ENCODE measurements at places on chromosomes 1 and 21. TPM values are rescaled to one million over a fixed set of nuclear protein-coding genes. Genes with fewer than 3 reads are reported as not detected.

GRCh38 chr1:33984906-33985565, 121.2 kb downstream of the HMGB4 start:
- no peak for DNase-seq
- H3K27me3 ChIP-seq = no peaks in the 10 kb centered on the region
- H3K4me1 ChIP-seq = no peaks in the 10 kb centered on the region
- H3K36me3 ChIP-seq = no peaks in the 10 kb centered on the region
- H3K4me3 ChIP-seq = no peak overlapping the region

GRCh38 chr1:221217029-221217428, 337.8 kb downstream of the HLX start:
- H3K4me1 ChIP-seq = no peaks in the 10 kb centered on the region
- DNase-seq = no peak
- H3K36me3 ChIP-seq = no peaks in the 10 kb centered on the region
- no peak overlapping the region for H3K27ac ChIP-seq

- no peaks in the 10 kb centered on the region for H3K36me3 ChIP-seq
- H3K27me3 ChIP-seq = peaks cover 40% of the 10 kb centered on the region
- no peaks in the 10 kb centered on the region for H3K4me1 ChIP-seq
- H3K27ac ChIP-seq = no peak overlapping the region
- DNase-seq = no peak
- H3K4me3 ChIP-seq = peak overlapping the region; percentile 68
Measured at GRCh38 chr1:967466-968343, 1.4 kb downstream of the PLEKHN1 start.

- H3K27me3 ChIP-seq = no peaks in the 10 kb centered on the region
- peak; percentile 70 for DNase-seq
- H3K4me3 ChIP-seq = no peak overlapping the region
- no peak overlapping the region for H3K27ac ChIP-seq
Measured at GRCh38 chr1:206606867-206607266, 5.4 kb downstream of the EIF2D start.

GRCh38 chr21:31161157-31161556, 122.9 kb upstream of the KRTAP19-8 start:
- peaks cover 5% of the 10 kb centered on the region for H3K36me3 ChIP-seq
- H3K4me3 ChIP-seq = peak overlapping the region; percentile 49
- peak overlapping the region; percentile 58 for H3K27ac ChIP-seq
- no peaks in the 10 kb centered on the region for H3K27me3 ChIP-seq
- DNase-seq = peak; percentile 52

- no peak overlapping the region for H3K4me3 ChIP-seq
- 0 out of 2 replicates have a peak, but pooled peaks cover 4% of the 10 kb centered on the region for H3K4me1 ChIP-seq
- DNase-seq = no peak
- H3K36me3 ChIP-seq = no peaks in the 10 kb centered on the region
Measured at GRCh38 chr21:26936641-26937040, 30.2 kb downstream of the ADAMTS5 start.

The LRRN2 gene
- 2.6 TPM for total RNA-seq

- no peaks in the 10 kb centered on the region for H3K27me3 ChIP-seq
- no peak overlapping the region for H3K27ac ChIP-seq
Measured at GRCh38 chr1:183231545-183231944, 45.5 kb downstream of the LAMC2 start.

The CDC14A gene
- total RNA-seq = 20.8 TPM

The C1orf210 gene
- total RNA-seq = 17.1 TPM

DNA sequence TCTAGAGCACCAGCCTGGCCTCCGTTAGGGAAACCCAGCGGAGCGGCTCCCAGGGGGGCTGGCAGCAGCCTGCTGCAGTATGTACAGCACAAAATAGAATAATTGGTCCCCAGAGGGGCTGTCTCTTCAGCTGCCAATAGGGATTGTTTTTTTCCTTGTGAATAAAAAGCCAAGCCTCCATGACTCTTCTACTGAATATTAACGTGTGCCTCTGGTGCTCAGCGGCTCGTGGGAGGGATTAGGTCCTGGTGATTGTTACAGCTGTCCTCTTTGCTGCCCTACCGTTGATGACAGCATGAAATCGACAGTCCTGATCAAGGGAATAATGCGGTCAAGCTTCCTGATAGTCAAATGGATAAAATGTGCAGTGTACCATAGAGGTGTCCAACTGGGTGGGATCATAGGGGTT, 190.7 kb upstream of the RUNX1 start:
- no peaks in the 10 kb centered on the region for H3K27me3 ChIP-seq
- no peak for DNase-seq
- no peak overlapping the region for H3K4me3 ChIP-seq
- H3K36me3 ChIP-seq = no peaks in the 10 kb centered on the region
- H3K4me1 ChIP-seq = no peaks in the 10 kb centered on the region

The C8A gene
- not detected for total RNA-seq

DNA sequence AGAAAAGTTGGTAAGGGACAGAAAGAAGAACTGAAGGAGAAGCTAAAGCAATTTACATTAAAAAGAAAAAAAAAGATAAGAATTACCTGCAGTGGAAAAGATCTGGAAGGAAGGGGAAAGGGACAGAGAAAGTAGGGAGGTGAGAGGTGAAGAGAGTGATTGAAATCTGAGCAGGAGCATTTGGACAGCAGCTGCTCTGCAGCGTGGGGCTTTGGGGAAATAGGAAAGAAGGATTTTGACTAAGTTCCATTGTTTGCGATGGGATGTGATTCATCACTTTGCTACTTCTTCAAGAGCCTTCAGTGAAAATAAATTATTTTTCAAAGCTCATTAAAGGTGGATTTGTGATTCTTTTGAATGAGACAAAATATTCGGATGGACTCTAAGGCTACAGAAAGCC, 26.1 kb upstream of the NMNAT2 start:
- H3K27me3 ChIP-seq = no peaks in the 10 kb centered on the region
- no peak for DNase-seq
- no peaks in the 10 kb centered on the region for H3K36me3 ChIP-seq

DNA sequence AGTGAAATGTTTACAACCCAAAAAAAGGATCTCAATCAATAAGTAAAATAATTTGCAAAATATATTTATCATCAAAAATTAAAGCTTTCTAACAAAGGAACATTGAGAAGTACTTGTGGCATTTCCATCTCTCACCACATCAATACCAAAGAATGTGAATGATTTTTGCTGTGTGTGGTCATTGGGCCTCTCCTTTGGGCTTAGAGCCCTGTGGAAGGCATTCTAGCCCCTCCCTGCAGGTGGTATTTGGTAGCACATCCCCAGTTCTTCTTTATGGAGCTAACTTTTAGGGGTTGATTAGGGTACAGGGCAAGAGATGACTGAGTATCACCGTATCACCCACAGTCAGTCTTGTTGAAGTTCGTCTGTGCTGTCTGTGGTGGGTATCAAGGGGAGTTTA, 294.1 kb upstream of the SGIP1 start:
- H3K27ac ChIP-seq = no peak overlapping the region
- peak; percentile 73 for DNase-seq
- H3K27me3 ChIP-seq = no peaks in the 10 kb centered on the region

- H3K4me1 ChIP-seq = no peaks in the 10 kb centered on the region
- no peaks in the 10 kb centered on the region for H3K27me3 ChIP-seq
- no peak overlapping the region for H3K4me3 ChIP-seq
- no peaks in the 10 kb centered on the region for H3K36me3 ChIP-seq
- H3K27ac ChIP-seq = no peak overlapping the region
Measured at GRCh38 chr21:40155563-40155962, 288.3 kb downstream of the PCP4 start.

DNA sequence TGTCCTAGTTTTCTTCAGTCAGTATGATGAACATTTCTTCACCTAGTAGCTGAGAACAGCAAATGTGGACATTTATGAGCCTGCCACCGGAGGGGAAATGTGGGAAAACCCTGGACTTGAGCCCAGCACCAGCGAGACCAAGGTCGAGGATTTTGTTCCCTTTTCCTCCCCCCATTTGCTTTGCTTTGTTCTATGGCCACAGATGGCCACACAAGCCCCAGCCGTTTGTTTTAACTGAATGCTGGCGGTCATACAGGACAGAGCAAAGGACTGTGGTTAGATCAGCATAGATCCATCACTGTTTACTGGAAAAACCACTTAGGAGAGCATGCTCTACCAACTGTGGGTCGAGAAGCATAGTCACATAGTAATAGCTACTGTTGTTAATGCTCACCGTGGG, 20.9 kb downstream of the SH2D2A start:
- peaks cover 60% of the 10 kb centered on the region for H3K36me3 ChIP-seq
- H3K27me3 ChIP-seq = no peaks in the 10 kb centered on the region
- DNase-seq = no peak
- no peaks in the 10 kb centered on the region for H3K4me1 ChIP-seq
- H3K27ac ChIP-seq = no peak overlapping the region
- no peak overlapping the region for H3K4me3 ChIP-seq

DNA sequence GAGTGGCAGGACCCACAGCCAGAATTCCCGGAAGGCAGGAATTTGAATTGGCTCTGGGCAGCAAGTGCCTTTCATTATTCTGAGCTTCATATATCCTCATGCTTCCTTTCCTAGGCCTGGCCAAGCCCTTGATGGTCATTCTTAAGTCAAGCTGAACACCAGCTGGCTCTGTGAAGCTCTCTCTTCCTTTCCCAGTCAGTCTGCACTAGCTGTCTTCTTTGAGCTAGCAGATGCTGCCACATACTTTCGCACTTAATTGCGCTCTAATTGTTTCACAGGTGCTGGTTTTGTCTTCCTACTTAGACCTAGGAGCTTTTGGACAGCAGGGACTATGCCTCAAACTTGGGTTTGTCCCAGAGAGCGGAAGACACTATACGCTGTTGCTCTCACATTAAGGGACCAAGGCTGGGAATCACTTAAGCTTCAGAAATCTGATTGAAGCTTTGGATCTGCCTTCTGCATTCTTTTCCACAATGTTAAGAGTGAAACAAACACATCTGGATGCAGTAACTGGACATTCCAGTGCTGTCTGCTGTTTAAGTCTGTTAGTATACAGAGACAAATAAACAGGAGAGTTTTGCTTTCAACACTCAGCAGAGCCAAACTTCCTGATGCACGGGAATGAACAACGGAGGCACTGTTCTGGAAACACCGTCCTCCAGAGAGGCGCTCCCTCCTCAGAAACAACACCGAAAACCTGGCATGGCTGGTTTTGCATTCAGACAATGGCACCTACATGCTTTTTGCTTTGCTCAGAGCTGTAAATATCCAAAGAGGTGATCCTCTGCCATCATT, 2.2 kb downstream of the TLR5 start:
- no peaks in the 10 kb centered on the region for H3K36me3 ChIP-seq
- no peak overlapping the region for H3K27ac ChIP-seq
- peaks cover 8% of the 10 kb centered on the region for H3K4me1 ChIP-seq

The SLC22A15 gene
- 3.8 TPM for total RNA-seq

- no peak overlapping the region for H3K4me3 ChIP-seq
- no peak overlapping the region for H3K27ac ChIP-seq
- no peak for DNase-seq
- no peaks in the 10 kb centered on the region for H3K36me3 ChIP-seq
Measured at GRCh38 chr1:96238426-96238825, 483.2 kb upstream of the PTBP2 start.

DNA sequence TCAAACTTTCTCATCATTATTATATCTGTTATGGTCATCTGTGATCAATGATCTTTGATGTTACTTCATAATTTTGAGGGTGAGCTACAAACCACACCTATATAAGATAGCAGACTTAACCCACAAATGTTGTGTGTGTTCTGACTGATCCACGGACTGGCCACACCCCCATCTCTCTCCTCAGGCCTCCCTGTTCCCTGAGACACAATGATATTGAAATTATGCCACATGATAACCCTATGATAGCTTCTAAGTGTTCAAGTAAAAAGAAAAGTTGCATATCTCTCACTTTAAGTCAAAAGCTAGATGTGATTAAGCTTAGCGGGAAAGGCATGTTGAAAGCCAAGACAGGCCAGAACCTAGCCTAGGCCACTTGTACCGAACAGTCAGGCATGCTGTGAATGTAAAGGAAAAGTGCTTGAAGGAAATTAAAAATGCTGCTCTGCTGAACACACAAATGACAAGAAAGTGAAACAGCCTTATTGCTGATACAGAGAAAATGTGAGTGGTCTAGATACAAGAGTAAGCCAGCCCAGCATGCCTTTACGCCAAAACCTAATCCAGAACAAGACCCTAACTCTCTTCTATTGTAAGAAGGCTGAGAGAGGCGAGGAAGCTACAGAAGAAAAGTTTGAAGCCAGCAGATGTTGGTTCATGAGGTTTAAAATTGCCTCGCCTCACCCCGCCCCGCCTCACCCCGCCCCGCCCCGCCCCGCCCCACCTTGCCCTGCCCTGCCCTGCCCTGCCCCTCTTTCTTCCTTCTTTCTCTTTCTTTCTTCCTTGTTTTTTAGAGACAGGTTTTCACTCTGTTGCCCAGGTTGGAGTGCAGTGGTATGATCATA, 16.5 kb downstream of the CTSS start:
- no peak overlapping the region for H3K4me3 ChIP-seq
- H3K27me3 ChIP-seq = no peaks in the 10 kb centered on the region
- DNase-seq = no peak
- H3K27ac ChIP-seq = no peak overlapping the region
- H3K36me3 ChIP-seq = no peaks in the 10 kb centered on the region

The RGS4 gene
- total RNA-seq = 0.38 TPM

The KRTAP22-2 gene
- not detected for total RNA-seq

DNA sequence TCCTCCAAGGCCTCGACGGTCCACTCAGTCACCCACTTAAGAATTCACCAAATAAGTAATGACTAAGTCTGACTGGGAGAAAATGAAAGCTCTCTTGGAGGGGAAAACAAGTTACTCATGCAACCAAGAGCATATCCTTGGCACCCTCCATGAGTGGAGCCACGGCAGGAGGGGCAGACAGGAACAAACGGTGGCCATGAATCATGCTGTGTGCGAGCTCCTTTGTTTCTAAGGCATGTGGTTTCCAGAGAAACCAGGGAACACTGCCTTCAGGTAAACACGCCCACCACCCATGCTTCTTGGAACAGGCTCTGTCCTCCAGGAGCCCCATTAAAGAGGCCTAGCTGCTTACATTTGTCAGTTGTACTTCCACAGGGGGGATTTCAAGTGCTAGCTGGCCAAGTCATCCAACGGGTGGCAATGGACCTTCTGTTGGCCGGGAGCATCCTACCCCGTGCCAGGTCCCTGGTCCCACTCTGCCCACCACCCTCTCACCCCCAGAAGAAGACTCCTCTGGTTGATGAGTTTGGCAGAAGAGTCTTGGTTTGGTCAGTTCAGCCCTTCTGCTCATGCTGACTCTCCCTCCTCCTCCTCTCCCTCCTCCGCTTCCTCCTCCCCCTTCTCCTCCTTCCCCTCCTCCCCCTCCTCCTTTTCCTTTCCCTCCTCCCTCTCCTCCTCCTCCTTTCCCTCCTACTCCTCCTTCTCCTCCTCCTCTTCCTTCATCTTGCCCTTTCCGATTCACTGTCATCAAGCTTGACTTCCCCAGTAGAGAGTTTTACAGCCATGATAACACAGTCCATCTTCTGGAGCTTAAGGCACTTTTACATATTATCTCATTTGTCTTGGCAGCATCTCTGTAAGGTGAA, 107.6 kb downstream of the CCDC185 start:
- peak; percentile 20 for DNase-seq
- H3K36me3 ChIP-seq = no peaks in the 10 kb centered on the region
- no peak overlapping the region for H3K27ac ChIP-seq
- no peaks in the 10 kb centered on the region for H3K27me3 ChIP-seq
- H3K4me3 ChIP-seq = no peak overlapping the region
- no peaks in the 10 kb centered on the region for H3K4me1 ChIP-seq

The HES5 gene
- 0.21 TPM for total RNA-seq

DNA sequence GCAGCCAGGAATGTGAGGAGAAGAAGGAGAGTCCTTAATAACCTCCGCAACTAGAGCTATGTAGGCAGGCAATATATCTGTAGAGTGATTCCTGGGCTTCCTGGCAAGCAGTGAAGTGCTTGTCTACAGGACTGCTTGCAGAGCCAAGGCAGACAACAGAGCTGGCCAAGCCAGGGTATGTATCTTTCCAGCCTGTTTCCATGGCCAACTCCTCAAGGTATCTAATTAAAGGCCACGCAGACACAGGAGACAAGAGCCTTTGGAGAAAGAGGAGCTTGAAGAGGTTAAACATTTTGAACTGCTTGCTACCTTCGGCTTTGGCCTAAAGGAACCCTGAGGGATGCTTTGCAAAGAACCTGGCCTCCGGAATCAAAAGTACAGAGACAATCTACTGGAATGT, 137.4 kb downstream of the PIGK start:
- peaks cover 35% of the 10 kb centered on the region for H3K4me1 ChIP-seq
- H3K27ac ChIP-seq = peak overlapping the region; percentile 30
- no peaks in the 10 kb centered on the region for H3K27me3 ChIP-seq

The EPHA2 gene
- total RNA-seq = 51.2 TPM

All from GM23338 (cell line).